AG04450 (cell line): ENCODE measurements at places on chromosomes 6 and 20.

DNA sequence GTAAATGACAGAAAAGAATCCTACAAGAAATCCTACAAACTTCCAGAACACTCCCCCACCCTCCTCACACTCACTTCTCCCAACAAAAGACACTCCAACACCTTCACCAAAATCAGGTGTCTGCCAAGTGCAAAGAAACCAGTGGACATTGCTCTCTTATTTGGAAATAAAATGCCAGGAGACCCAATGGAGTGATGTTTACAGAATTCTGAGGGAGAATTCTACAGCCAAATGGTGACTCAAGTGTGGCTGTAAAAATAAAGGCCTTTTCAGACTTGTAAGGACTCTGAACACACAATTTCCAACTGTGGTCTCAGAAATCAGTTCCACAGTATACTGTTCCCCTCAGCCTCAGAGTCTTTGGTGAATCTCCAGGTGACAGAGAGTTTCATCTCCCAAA, 109.6 kb upstream of the CARMIL1 start:
- no peak for DNase-seq

GRCh38 chr20:62516338-62516737, 40.5 kb upstream of the GATA5 start:
- no peak for DNase-seq

GRCh38 chr6:53982366-53983050, 128.7 kb upstream of the MLIP start:
- no peak for DNase-seq

DNA sequence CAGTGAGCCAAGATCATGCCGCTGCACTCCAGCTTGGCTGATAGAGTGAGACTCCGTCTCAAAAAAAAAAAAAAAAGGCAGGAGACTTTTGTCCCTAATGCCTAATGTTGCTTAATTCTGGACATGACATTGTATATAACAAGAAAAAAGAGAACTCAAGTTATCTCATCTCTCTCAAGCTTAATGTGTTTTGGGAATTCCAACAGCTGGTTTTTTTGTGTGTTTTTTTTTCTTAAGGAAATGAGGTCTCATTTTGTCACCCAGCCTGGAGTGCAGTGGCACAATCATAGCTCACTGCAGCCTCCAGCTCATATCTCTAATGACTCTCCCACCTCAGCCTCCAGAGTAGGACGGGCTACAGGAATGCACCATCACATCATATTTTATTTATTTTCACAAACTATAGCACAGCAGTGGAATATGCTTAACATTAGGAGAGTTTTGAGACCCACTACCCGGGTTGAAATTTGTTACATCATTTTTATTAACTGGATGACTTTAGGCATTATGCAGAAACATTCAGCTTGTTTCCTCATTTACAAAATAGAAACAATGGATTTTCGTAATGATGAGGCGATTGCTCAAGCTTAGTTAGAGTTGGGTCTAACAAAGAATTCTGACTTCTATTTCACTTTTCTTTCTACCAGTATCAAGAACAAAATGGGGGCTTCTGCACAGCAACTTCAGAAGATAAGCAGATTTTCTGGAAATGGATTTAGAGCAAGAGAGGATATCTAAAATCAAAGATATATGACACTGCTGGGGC, 104.1 kb upstream of the BTN3A2 start:
- DNase-seq = no peak

GRCh38 chr20:12156252-12156651, 238.6 kb downstream of the BTBD3 start:
- DNase-seq = no peak

- no peak for DNase-seq
Measured at GRCh38 chr6:53864781-53865180, 70.0 kb downstream of the LRRC1 start.

GRCh38 chr6:5462856-5463255, 201.5 kb downstream of the FARS2 start:
- no peak for DNase-seq

DNA sequence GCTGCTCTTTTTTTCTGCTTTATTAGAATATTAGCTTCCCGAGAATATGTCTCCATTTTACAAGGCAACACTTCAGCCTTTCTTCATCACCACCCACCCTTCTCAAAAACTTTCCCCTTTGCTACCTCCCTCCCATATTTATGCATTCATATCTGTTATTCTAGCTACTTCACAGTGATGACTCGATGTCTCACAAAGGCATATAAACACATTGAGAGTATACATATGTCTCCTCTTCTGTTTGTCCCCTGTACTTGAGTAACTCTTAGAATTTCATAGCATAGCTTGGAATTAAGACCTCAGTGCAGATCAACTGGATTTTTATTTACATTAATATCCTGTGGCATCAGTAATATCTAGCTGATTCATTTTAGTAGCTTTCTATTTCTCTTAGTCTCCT, 6.5 kb downstream of the RNF144B start:
- no peak for DNase-seq

DNA sequence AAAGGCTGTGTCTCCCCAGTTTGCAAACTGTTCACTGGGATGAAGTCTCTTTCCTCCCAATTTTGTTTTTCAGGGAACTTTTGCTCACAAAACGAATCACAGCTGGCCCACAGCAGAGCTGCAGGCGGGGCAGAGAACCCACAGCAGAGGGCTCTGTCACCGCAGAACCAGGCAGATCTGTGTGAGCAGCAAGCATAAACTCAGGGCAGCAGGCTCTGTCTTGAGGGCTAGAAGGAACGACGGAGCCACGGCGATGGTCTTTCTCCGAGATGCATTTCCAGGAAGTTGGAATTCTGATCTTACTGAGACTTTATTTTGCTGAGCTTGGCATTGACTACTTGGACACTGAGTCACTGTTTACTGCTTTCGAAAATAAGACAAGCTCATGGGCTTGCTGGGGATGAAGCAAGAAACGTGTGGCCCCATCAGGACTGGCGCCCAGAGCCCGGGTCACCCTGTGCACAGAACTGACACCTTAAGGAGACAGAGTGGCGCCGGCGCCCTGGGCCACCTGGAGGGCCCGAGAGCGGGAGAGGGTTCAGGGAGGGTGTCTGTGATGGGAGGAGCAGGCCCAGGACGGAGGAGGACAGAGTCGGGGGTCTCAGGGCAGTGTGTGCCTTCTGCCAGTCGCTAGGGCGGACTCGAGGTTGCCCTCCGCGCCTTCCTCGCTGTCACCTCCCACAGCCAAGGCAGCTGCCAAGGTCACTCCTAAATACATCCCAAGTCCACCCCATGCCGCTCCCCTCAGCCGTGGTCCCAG, 106.3 kb upstream of the NXT1 start:
- no peak for DNase-seq

GRCh38 chr6:153966001-153966400, 73.0 kb upstream of the OPRM1 start:
- DNase-seq = no peak

GRCh38 chr20:36541227-36541767, at the start of gene MYL9:
Gene MYL9 (plus strand): TSS chr20:36541519. CDS start chr20:36544885, 3,366 bp downstream.
- peak; percentile 39 for DNase-seq

GRCh38 chr6:73515204-73515655, 5.6 kb downstream of the EEF1A1 start:
- no peak for DNase-seq

DNA sequence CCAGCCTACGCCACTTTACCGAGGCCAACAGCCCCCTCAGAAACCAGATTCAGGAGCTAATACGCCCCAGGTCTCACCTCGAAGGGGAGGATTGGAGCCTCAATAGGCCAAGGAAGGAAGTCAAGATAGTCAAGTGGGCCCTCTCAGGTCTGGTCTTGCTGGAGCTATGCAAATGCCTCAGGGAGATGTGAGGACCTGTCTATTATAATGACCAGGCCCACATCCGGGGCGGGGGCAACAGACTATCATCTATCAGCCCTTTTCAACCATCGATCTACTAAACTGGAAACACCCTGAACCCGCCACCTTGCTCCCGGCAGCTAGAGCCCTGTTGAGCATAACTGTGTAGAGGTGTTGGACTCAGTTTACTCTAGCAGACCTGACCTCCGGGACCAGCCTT, 12.7 kb upstream of the GSTA3 start:
- DNase-seq = no peak

DNA sequence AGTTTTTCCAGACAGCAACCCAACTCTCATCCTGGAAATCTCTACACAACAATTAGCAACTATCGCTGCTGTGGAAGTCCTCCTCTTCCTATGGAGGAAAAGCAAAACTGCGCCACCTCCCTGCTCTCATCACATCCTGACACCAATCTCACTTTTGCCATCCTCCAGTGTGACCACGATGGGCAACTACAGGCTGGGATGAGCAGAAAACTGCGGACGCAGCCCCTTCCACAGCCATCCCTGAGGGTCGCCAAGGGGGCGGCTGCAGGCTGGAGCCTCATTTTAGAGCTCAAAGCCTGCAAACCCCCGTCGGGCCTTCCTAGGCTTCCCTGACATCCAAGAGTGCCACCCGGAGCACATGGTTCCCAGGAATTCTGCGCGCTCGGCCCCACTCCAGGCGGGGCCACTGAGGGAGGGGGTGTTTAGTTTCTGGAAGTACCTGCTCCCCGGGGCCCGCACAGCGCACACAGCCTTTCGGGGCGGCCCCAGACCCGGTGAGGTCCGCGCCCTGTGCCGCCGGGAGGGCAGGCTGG, 1.2 kb downstream of the TCFL5 start:
- no peak for DNase-seq

DNA sequence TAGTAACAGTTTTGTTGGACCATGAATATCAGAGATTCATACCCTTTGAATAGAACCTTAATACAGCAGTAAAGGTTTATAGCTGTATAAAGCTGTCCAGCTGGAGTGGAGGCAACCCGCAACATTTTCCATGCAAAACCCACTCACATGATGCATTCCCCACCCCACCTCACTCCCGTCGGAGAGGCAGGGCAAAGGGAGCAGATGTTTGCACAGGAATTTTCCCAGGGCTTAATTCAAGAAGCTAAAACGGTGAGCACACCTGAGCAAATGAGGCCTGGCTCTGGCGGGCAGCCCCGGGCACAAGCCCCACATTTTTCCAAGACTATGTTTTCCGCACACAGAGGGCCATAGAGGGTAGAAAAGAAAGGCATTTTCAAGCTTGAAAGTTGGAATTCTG, 191.7 kb downstream of the FOXC1 start:
- DNase-seq = no peak

GRCh38 chr6:104623052-104623690, 236.5 kb downstream of the HACE1 start:
- no peak for DNase-seq

DNA sequence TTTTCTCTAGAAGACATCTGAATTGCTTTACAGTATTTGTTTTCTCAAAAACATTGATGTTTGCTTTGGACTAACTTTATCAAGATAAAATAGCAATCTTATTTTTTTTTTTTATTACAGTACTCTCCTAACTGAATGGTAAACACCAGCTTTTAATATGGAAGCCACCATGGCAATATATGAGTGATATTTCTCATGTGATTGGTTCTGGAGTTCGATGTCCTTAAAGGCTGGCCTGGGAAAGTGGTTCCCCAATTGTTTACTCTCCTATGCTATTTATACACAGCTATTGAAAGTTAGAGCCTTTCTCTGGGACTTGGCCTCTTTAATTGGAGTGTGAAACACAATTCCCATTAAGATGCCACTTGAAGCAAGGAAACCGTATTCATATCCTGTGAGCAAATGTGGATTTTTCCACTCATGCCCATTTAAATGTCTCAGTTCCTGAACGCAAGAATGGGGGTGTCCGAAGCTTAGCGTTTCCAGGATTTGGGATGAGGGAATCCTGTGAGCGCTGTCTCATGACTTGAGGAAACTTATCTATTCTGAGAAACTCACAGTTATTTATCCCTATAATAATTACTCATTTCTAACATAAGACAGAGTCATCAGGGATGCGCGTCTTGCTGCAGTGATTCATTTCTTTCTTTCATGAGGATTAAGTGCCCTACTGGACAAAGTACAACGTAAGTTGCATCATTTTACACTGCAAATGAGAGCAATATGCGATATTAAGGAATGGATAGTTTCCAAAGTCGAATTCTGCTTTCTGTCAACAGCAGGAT, 143.3 kb upstream of the PREP start:
- DNase-seq = no peak

DNA sequence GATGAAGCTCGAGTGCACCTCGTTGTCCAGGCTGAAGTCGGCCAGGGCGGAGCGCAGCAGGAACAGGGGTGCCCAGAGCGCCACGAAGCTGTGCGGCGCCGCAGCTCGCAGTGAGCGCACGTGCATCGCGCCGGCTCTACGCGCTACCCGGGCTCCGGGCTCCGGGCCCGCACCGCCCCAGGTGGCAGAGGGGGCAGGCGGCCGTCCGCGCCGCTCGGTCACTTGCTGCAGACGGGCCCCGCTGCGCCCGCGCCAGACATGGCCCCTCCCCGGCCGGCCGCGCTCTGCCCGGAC, 497 bp downstream of the BMP7 start:
- no peak for DNase-seq

GRCh38 chr20:50438986-50439407, 71.2 kb upstream of the PTPN1 start:
- DNase-seq = no peak

DNA sequence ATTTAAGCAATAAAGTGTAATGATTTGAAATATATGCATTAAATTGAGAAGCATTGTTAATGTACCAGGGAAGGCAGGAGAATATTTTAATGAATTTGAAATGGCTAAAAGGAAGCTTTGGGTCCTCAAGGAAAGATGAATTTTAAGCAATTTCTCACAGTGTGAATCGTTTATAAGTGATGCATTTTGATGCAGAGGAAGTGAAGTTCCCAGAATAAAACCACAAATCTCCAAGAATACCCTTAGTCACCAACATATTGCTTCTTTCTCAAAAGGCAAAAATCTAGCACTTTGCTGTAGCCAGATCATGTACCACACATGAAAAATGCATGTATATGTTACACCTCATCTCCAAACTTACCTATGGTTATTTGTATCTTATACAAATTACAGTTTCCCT, 11.7 kb downstream of the TPD52L1 start:
- DNase-seq = no peak

GRCh38 chr20:22974354-22974753, 60.8 kb upstream of the SSTR4 start:
- no peak for DNase-seq

GRCh38 chr6:151014404-151015100, 149.1 kb downstream of the MTHFD1L start:
- DNase-seq = no peak

DNA sequence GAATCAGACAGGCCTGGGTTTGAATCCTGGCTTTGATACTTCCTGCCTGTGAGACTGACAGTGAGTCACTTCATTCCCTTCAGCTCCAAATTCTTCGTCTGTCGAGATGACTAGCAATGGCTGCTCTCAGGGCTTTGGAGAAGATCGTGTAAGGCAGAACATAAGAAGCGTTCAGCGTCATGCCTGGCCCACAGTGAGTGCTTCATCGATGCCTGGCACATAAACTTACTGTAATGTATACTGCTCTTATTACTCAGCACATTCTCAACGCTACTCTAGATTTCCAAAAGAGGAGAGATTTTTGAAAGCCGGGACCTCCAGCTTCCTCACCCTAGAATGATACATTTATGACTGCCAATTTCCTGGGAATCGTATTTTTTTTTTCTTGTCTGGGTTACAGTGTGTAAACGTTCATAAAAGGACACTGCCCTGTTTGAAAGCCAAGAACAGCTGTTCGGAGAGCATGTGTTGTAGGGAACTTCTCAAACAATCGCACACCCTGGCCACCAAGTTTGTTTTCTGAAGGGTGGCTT, 16.2 kb upstream of the BCAS1 start:
- DNase-seq = peak; percentile 4

GRCh38 chr6:121216928-121217327, 117.4 kb downstream of the TBC1D32 start:
- DNase-seq = peak; percentile 1

GRCh38 chr6:170097505-170098427, 193.1 kb downstream of the DLL1 start:
- no peak for DNase-seq

GRCh38 chr6:44161997-44162338, 3.3 kb downstream of the CAPN11 start:
- DNase-seq = no peak
